Retinal pigment epithelial cell (primary cell): ENCODE measurements at places on chromosomes 3 and 15.

DNA sequence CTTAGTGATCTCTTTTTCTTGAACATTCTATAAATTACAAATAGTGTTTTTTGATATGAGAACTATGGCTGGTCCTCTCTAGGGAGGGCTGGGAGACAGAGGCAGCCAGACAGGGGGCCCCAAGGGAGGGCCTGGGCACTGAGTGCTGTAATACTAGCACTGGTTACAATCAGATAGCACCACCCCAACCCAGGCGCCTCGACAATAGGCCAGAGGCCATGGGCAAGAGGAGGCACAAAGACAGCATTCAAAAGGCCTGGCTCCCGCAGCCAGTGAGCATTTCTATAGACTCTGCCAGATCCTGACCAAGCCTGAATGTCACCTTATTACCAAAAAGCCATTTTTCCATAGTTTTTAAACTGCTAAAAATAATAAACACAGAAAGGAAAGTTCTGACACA is 158.5 kb downstream of the THRB start:
- no peak for DNase-seq

GRCh38 chr3:126849768-126850167 is 133.1 kb upstream of the PLXNA1 start:
- no peak for DNase-seq

GRCh38 chr3:140863580-140864009 is 78.0 kb upstream of the SLC25A36 start:
- DNase-seq, result no peak

DNA sequence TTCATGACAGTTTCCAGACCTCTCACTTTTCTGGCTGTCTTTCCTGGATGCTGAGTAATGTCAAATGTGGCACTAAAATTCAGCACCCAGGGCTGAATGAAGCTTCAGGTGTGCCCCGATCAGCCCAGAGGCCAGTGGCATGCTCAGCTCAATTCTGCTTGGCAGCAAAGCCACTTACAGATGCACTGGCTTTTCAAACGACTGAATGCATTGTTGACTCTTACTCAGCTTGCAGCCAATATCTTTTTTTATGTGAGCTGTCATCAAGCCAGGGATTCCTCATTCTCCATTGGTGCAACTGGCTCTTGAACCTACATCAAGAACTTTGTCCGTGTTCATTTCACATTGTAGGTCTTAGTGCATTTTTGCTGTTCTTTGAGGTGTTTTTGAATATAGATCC is 60.7 kb downstream of the ZDHHC19 start:
- no peak for DNase-seq

DNA sequence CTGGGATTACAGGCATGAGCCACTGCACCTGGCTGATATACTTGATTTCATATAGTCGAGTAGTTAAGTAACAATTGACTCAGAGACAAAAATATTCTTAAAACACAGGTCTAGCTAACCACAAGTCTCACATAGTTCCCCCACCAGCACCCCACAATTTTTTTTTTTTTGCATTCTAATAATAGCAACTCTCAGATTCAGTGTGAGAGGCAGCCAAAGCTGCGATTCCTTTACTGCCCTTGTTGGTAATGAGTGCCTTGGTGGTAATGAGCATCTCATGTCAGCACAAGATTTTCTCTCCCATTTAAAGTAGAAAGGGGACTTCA is 72.5 kb downstream of the WWTR1 start:
- DNase-seq, result no peak

GRCh38 chr15:77808581-77809177 is 176.0 kb upstream of the LINGO1 start:
- no peak for DNase-seq
